HT-29 (cell line): ENCODE measurements at places on chromosomes 7 and 10.

GRCh38 chr7:40009301-40009700, 59.2 kb downstream of the CDK13 start:
- DNase-seq = no peak

GRCh38 chr7:865921-866320, 10.4 kb upstream of the GET4 start:
- DNase-seq = no peak

DNA sequence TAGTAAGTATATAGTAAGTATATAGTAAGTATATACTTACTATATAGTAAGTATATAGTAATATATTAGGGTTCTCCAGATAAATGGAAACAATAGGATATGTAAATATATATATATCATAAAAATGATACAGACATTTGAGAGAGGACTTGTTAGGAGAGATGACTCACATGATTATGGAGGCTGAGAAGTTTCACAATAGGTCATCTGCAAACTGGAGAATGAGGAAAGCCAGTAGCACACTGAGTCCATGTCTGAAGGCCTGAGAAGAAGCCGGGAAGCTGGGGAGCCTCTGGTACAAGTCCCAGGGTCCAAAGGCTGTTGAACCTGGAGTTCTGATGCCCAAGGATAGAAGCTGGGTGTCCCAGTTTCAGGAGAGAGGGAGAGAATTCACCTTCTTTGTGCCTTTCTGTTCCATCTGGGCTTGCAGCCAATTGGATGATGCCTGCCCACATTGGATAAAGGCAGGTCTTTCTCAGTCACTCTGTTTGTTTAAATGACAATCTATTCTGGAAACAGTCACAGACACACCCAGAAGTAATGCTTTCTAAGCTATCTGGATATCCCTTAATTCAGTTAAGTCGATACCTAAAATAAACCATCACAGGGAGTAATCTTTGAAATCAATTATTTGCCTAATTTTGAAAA, 205.5 kb upstream of the CDC14C start:
- DNase-seq = no peak

GRCh38 chr7:76315364-76315763, 12.9 kb downstream of the HSPB1 start:
- no peak for DNase-seq

DNA sequence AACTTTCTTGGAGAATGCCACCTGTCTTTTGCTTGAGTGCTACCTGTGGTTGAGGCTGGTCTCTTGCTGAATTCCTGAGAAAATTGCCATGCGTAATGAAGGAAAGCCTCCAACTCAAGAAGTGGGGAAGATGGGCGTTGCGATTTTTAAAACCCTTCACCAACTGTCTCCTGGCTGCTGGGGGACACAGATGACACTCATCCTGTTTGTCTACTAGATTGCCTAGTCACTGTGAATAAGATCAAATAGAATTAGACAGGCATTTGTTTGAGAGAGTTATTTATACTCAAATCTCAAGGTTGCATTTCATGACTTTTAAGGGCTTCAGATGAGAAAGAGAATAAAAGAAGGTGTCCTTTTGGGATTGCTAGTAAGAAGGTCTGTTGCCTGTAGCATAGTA, 84.3 kb upstream of the MTPN start:
- DNase-seq = no peak

- DNase-seq = peak; percentile 47
Measured at GRCh38 chr7:108592646-108593201, 23.1 kb downstream of the DNAJB9 start.

GRCh38 chr7:159169391-159169790, 24.7 kb upstream of the VIPR2 start:
- DNase-seq = no peak

DNA sequence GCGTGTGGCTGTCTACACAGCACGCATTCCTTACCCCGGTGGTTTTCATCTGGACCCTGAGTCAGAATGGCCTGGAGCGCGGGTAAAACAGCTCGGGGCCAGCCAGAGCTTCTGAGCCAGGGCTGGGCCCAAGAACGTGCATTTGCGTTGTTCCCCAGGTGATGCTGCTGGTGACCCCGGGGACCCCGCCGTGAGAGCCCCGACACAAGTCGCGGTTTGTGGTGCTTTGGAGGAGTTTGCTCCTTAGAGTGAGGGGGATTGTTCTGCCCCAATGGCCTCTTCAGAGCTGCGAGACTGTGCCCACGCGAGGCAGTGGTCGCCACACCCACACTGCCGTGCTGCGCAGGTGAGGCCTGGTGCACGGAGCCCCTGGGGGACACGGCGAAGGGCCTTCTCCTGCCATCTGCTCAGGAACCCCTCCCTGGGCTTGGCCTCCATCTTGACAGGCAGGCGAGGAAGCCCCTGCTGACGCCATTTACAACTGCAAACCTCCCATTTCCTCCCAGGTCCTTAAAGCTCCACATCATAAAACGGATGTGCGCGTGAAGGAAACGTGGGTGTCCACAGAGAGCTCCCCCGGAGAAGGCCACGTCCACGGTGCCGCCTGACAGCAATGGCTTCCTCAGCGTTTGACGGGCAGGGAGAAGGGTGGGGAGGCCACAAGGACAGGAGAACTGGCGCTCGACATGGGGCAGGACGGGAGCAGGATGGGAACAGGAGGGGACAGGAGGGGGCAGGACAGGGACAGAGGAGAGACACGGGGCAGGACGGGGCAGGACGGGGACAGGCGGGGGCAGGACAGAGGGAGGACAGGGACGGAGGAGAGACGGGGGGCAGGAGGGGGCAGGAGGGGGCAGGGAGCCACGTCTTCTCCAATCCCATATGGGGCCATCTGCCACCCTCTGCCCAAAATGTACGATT, 477.2 kb downstream of the DNAJB6 start:
- no peak for DNase-seq

DNA sequence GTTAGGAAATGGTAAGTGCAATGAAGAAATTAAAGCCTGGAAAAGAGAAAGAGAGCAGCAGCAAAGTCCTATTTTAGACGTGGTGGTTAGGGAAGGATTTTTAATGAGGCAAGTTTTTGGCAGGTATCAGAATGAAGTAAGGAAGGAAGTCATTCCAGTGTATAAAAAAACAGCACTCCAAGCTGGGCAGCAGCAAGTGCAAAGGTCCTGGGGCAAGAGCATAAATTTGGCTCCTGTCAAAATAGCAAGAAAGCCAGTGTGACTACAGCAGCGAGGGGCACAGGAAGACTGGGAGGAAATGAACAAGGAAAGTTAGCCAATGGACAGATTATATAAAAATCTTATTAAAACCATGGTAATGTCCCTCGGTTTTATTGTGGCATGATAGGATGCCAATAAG, 90.2 kb downstream of the PPP1R3A start:
- DNase-seq = no peak

DNA sequence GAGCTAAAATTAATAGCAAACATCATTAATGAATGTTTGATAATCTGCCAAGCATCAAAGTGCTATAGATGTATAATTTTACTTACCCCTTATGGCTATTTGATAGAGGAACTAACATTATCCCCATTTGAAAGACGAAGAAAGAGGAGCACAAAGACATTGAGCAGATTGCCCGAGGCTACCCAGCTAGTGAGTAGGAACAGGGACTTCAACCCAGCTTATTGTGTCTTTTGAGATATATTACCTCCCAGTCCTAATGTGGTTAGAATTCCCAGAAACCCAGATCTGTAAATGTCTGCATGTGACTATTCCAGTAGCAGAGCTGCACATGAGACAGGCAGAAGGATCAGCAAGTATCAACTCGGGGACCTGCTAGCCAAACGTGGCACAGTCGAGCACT, 160.1 kb upstream of the AOAH start:
- DNase-seq = no peak

DNA sequence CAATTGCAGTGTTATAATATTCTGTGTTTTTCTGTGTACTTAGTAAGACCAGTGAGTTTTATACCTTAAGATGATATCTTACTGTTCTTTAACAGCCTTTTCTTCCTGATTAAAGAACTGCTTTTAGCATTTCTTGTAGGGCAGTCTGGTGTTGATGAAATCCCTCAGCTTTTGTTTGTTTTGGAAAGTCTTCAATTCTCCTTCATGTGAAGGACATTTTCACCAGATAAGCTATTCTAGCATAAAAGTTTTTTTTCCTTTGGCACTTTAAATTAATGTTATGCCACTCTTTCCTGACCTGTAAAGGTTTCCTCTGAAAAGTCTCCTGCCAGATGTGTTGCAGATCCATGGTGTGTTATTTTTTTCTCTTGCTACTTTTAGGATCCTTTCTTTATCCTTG, 1059.8 kb downstream of the LRMDA start:
- no peak for DNase-seq
